ENCODE measurements at places on chromosomes 5 and 9.

- DNase-seq: peak; percentile 82
Observed at GRCh38 chr5:13359344-13359743, 585.1 kb downstream of the DNAH5 start.

DNA sequence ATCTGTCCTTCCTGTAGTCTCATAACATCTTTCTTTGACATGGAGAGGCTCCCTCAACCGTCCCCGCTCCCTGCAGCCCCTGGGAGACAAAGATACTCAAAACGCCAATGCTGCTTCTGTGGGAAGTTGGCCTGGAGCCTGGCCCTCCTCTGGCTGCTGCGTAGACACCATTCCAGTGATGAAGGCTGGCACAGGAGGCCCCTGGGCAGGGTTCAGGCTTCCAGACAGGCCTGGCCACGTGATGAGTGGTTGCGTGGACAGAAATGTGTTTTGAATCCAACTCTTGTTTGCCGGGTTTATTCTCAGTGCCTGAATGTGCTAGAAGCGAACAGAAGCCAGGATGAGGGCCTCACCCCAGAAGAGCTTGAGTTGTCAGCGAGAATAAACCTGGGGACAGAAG is 43.2 kb upstream of the NKX2-5 start:
- DNase-seq: no peak

DNA sequence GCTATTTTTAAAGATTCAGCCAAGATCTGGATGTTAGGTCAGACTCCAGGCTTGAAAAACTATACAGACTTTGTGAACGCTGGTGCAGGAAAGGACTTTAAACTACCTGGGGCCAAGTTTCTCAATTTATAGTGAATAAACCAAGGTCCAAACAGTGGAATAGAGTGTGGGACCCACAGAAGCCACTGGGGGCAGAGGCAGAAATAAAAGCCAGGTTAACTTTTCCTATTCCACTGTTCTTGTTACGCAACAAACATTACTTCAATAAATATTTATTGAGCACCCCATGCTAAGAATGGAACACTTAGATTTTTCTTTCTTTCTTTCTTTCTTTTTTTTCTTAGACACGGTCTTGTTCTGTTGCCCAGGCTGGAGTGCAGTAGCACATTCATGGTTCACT is 11.0 kb upstream of the HAVCR1 start:
- DNase-seq: no peak

- DNase-seq: peak; percentile 30
Observed at GRCh38 chr9:112380825-112381221, 915 bp downstream of the HSDL2 start.

DNA sequence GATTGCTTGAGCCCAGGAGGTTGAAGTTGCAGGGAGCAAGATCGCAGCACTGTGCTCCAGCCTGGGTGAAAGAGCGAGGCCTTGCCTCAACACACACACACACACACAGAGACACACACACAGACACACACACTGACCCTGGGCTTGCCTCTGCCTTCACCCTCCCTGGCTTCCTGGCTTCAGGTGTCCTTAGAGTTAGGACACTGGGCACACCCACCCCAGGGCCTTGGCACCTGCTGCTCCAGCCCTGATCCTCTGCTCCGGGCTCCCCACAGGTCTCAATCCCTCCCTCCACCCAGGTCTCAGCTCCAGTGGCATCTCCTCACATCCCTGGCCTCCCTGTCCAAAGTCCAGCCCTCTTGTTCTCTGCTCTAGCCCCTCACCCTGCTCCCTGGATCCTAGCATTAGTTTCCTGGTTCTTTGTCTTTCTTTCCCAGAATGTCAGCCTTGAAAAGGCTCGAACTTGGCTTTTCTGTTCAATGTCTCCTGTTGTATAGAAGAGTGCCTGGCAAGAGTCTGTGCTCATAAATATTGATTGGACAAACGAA is 212.9 kb downstream of the C9orf50 start:
- no peak for DNase-seq
